Prostate gland (tissue), 2 donors: ENCODE measurements at places on chromosomes 4 and X.
A peak's percentile ranks its signal among the peaks of the same experiment; 100 is the strongest.

DNA sequence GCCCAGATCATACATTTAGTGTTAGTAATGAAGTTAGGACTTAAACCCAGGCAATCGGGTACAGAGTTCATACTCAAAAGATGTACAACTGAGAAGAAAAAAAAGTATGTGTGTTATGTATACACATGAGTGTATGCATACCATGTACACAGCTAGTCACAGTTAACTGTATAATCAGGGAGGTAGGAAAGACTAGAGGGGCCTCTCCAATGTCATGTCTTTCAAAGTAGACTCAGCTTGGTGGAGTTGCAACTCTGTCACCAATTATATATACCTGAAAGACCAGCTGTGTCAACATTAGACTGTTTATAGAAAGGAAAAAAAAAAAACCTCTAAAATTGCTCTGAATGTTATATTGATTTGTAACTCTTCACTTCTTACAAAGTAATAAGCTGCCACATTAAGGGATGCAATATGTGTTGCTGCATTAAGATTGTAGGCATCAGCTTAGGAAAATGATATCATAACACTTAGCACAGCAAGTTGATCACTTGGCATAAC is 167.5 kb downstream of the DCTD start:
- no peak for DNase-seq

- DNase-seq = no peak
Measured at GRCh38 chr4:38659346-38659745, 4.7 kb upstream of the KLF3 start.

GRCh38 chr4:185341377-185341776 is 54.3 kb downstream of the LRP2BP start:
- DNase-seq = no peak

GRCh38 chrX:153520287-153520917 is 3.0 kb downstream of the ATP2B3 start:
- no peak for DNase-seq

DNA sequence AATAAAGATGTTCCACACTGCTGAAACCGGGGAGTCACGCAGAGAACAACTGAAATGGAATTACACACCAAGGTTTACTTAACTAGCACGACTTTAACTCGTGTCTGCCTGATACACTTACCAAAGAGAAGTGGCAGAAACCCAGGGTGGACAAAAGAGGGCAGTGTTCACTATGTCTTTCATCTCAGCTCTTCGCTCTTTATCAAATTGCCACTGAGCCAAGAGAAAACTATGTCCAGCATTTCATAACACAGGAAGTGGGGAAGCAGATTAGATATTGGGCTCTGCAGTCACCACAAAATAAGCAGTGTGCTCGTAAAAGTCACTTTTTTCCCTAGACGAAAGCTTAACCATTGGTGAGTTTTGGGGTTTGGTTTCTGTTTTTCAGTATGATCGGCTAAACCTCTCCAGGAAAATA is 155.7 kb downstream of the CHIC2 start:
- DNase-seq = peak; percentile 46

DNA sequence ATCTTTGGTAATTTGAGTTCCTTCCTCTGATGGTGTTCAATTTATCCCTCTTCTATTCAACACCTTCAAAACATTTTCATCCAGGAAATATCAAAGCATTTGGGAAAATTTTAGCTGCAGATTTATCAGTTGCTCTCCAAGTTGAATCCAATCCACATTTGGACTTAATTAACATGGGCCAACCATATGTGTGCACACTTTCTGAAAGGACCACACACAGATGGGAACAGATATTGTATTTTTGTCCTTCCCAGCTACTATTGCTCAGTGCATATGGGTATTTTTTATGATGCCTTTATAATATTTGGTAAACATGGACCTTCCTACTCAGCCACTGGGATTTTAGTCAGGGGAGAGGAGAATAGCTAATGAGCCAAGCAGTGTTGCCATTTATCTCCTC is 65.2 kb downstream of the GLRA2 start:
- no peak for DNase-seq

- DNase-seq = no peak
Measured at GRCh38 chr4:140044337-140044902, 109.6 kb downstream of the MAML3 start.
